Putamen (tissue), 1 donor: ENCODE measurements at places on chromosomes 2 and 18.

DNA sequence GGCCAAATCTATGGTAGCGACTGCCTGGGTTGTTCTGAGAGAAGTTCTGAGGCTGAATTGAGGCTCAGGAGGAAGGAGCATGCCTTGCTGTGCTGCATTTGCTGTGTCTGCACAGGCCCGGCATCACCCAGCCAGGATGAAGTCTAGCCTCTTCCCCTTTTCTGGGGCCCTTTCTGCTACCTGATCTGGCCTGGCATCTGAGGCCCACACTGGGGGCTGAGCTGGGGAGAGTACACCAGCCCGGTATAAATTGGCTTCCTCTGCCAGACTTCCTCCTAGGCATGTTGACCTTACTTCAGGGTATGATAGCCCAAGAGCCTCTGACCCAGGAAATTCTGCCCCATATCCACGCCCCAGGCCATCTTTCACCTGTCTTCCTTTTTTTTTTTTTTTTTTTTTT is 30.0 kb downstream of the MRPL35 start:
- DNase-seq: no peak

GRCh38 chr2:158845859-158846258 is 50.7 kb downstream of the DAPL1 start:
- no peak for DNase-seq

DNA sequence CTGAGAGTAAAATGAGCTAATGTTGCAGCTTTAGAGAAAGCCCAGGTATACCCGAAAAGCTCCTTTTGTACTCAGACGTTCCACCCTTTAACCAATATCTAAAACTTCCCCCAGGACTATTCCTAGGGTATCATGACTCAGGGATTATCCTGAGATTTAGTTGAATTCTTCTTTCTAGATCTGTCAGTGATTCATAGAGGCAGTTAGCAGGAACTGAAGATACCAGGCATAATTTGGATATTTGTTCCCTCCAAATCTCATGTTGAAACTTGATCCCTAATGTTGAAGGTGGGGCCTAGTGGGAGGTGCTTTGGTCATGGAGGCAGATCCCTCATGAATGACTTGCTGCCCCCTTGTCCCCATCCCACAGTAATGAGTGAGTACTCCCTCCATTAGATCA is 161.2 kb upstream of the LRP1B start:
- DNase-seq: no peak

DNA sequence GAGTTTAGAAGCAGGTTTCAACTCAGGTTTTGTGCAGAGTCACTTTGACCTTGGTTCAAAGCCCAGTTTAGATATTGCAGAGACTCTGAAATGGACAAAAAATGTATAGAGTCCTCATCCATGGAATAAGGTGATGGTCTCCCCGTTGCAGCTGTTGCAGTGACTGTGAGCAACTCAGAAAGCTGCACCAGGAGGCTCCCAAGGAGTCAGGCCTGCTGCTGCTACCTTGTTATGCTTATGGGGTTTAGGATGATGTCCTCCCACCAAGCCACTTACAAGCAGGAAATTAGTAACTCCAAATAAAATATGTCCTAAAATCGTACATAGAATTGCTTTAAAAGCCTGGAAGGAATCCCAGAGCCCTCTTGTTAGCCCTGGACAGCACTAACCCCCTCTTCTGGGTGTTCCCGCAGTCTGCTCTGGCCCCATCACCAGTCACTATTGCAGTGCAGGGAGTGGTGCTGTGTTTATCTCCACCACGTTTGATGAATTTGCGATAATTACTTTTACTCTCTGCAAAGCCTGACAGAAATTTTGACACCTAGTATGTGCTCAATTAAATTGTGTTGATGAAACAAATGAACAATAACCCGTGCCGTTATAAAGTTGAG is 189.0 kb downstream of the CNTNAP5 start:
- no peak for DNase-seq

DNA sequence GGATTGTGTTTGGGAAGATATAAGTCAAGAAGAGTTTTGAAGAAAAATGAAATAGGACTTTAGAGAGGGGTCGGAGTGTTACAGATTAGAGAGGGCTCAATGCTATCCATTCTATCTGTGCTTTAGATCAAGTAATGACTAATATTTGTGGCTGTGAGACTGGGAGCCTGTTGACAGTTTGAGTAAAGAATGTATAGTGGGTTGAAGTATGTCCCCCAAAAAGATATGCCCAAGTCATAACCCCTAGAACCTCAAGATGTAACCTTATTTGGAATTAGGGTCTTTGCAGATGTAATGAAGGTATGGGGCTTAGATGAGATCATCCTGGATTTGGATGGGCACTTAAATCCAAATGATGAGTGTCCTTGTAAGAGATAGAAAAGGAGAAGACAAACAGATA is 55.3 kb upstream of the SERPINE2 start:
- DNase-seq: no peak

- DNase-seq: no peak
These were observed 258.5 kb upstream of the REV1 start for GRCh38 chr2:99748344-99748743.

DNA sequence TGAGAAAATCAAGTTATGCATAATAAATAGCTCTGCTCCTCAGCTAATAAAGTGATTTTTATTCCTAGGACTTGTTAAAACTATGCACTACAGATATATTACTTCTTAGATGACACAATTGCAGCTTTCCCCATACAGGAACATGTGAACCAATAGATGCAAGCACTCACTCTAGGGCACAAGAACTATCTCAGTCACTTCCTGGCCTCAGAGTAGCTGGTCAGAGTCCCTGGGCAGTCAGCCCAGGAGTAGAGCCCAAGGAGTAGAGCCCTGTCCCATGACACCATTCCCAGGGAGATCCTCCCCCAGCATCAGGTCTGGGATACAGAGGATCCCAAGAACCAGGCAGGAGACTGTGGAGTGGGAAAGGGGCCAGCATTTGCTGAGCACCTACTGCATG is 2.7 kb downstream of the TNS1 start:
- no peak for DNase-seq

DNA sequence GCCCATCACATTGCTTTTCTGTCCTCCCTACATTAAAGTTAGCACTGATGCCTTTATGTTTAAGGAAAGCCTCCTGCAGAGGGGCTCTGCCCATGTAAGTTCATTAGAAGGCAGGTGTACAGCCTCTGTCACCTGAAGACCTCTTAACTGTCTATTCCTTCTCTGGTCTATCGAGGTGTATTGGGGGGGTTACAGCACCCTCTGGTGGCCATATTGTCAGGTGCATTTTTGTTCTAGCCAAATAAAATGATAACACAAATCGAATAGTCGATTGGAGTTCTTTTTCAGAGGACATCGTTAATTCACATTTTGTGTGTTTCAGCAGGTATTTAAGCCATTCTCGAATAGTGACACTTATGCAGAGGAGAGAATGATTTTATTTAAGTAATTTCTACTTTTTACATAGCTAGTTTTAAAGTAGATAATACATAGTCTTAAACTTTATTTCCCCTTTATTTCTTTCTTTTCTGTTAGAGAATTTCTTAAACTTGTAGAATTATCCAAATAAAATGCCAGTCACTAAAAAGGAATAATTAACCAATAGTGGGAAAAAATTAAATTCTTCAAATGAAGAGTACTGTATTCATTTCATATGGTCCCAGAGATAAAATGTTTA is 136.8 kb downstream of the NEDD4L start:
- DNase-seq: no peak

- DNase-seq: no peak
These were observed 49.7 kb downstream of the SPHKAP start for GRCh38 chr2:228131833-228132232.

GRCh38 chr18:355678-356077 is 87.8 kb upstream of the THOC1 start:
- no peak for DNase-seq

- DNase-seq: no peak
These were observed 110.0 kb upstream of the ZEB2 start for GRCh38 chr2:144629935-144630334.

DNA sequence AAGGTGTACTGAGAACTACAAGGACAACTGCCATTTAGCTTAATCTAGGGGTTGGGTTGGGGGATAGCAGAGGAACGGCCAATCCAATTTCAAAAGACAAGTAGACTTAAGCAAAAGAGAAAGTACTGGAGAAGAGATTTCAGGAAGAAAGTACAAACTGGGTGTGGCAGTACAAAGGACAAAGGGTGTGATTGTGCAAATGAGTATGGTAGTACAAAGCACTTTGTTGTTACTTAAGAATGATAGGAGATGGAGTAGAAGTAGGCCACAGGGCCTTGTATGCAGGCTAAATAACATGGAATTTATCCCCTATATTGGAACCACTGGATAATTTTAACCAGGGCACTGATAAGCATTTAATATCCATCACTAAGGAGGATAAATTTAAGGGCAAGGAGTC is 4.7 kb upstream of the ORC2 start:
- DNase-seq: no peak

GRCh38 chr2:25381502-25381901 is 39.8 kb upstream of the DNMT3A start:
- DNase-seq: no peak

GRCh38 chr2:86274265-86274917 is 63.0 kb downstream of the REEP1 start:
- no peak for DNase-seq

- no peak for DNase-seq
These were observed 13.8 kb upstream of the CXCR1 start for GRCh38 chr2:218180467-218181114.

DNA sequence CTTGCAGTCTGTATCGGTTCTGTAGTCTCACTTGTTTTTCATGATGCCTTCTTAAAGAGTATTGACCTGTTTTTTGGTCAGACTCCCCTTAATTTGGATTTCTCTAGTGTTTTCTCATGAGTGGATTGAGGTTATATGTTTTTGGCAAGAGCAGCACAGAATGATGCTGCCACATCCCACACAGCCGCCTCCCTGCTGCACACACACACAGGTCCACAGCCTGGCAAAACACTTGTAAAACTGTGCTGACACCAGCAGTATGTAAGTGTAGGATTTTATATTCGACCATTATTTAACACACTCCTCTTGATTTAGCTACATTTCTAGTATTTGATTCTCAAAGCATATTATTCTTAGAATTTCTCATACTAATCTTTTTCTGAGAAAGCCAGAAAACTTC is 68.1 kb downstream of the ITGB1BP1 start:
- DNase-seq: no peak

- DNase-seq: no peak
These were observed 37.7 kb upstream of the INHBB start for GRCh38 chr2:120308038-120308910.

- no peak for DNase-seq
These were observed 50.7 kb upstream of the RNU4ATAC start for GRCh38 chr2:121479882-121480522.

DNA sequence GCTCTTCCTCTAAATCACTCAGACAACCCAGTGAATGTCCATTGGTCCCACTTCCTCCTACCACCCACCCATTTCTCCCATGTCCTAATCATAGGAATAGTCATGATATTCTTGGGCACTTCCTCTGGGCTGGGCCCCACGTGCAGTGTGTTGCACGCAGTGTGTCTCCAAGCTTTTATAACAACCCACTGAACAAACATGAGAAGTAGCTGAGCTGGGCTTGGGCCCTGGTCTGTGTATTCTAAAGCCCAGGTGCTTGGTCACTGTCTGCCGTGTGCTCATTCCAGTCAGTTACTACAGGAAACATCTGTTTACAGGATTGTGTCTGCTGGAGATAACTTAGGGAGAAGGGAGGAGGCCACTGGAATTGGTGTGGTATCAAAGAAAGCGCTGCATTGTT is 64.2 kb upstream of the THOC1 start:
- DNase-seq: no peak

GRCh38 chr2:8394569-8395359 is 287.1 kb upstream of the ID2 start:
- no peak for DNase-seq

GRCh38 chr2:163731735-163732134 is 4.1 kb downstream of the FIGN start:
- no peak for DNase-seq

GRCh38 chr2:168314236-168314635 is 66.8 kb upstream of the STK39 start:
- DNase-seq: no peak

GRCh38 chr2:219362524-219363164 is 25.1 kb downstream of the DNPEP start:
- no peak for DNase-seq

DNA sequence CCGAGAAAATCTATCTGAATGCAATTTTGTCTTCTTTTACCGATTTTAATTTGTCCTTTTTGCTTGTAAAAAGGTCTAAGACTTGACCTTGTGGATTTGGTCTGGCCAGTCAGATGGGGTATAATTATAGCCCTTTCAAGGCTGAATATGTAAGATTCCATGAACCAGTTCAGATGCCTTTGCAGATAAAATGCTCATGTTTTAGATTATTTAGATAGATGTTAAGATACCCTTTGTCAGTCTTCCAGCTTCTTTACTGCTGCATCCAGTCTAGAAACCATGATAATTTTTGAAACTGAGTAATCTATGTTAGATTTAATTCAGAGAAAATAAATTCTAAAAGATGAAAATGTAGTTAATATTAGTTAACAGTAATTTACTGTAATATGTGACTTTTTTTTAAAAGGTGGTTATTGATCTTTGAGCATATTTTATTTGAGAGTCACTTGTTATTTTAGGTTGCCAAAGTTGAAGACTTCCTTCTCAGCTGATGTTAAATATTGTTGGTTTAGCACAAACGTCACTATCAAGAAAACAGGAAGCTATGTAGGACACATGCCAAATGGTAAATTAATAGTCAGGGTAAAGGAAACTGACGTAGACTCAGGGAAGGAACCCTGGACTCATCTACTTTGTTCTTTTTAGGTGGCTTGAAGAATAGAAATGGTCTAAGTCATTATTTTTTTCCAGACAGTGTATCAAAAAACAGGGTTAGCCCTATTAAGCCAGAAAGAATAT is 29.8 kb downstream of the BABAM2 start:
- DNase-seq: peak; percentile 12

DNA sequence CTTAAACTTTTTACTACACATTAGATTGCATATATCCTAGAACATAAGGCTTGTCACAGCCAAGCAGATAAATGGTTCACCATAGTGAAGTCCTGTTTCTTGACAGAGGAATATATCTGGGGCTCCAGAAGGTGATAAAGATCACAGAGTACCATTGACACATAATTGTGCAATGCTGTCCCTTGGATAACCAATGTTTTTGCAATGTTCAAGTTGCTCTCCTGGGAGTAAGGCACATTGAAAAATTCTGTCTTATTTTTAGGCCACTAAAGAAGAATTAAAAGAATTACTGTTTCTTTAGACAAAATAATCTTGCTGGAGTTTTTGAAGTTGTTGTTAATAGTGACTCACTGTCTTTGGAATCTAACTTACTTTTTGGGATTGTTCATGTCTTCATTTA is 1132.8 kb downstream of the LRP1B start:
- DNase-seq: no peak

DNA sequence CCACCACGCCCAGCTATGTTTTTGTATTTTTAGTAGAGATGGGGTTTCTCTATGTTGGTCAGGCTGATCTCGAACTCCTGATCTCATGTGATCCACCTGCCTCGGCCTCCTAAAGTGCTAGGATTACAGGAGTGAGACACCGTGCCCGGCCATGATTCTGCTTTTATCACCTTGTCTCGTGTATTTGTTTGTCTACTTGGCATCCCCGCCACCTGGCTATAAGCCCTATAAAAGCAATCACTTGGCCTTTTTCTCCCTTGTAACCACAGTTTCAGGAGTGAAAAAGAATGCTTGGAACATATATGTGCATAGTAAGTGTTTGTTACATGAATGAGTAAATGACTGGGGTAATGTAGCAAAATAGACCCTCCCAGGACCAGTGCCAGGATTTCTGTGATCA is 77.5 kb upstream of the PAPOLG start:
- DNase-seq: no peak

GRCh38 chr2:122366969-122367645 is 611.7 kb downstream of the TSN start:
- DNase-seq: no peak

GRCh38 chr2:184599872-184600222 is 1.5 kb downstream of the ZNF804A start:
- no peak for DNase-seq

- no peak for DNase-seq
These were observed 460.6 kb upstream of the DSEL start for GRCh38 chr18:67977067-67977616.
